T-helper 17 cell (primary cell): ENCODE measurements at places on chromosomes 5 and 9. TPM values are rescaled to one million over a fixed set of nuclear protein-coding genes. Genes with fewer than 3 reads are reported as not detected.

CTNND2 gene
- total RNA-seq, result 0.94 TPM

THBS4 gene
- 0.21 TPM for total RNA-seq

ECSCR gene
- not detected for total RNA-seq

PIP5KL1 gene
- total RNA-seq, result 2.1 TPM

SLC6A19 gene
- total RNA-seq, result not detected

GPR21 gene
- total RNA-seq, result 1.6 TPM

KCNIP1 gene
- not detected for total RNA-seq

PRRX2 gene
- total RNA-seq, result not detected

PCDHGB5 gene
- 0.35 TPM for total RNA-seq

DNAH5 gene
- not detected for total RNA-seq

DOCK8 gene
- total RNA-seq, result 187 TPM

KIF20A gene
- total RNA-seq, result not detected

IL17B gene
- total RNA-seq, result not detected

ZBTB5 gene
- total RNA-seq, result 13.9 TPM

GPR150 gene
- 1.8 TPM for total RNA-seq

FST gene
- total RNA-seq, result 0.73 TPM

FGF1 gene
- not detected for total RNA-seq

KIAA0825 gene
- 2.6 TPM for total RNA-seq

TMC1 gene
- total RNA-seq, result not detected

C9orf153 gene
- total RNA-seq, result 0.92 TPM

PITX1 gene
- total RNA-seq, result not detected

LCN9 gene
- total RNA-seq, result not detected

SFXN1 gene
- 59.4 TPM for total RNA-seq

DCANP1 gene
- not detected for total RNA-seq

NKD2 gene
- total RNA-seq, result not detected

NOXA1 gene
- total RNA-seq, result 3.0 TPM

MED22 gene
- total RNA-seq, result 23.6 TPM

DOCK2 gene
- total RNA-seq, result 249 TPM

CLIC3 gene
- total RNA-seq, result 1.9 TPM

PCDHA1 gene
- not detected for total RNA-seq

EQTN gene
- total RNA-seq, result not detected

KIAA1191 gene
- 76.7 TPM for total RNA-seq

SLC34A3 gene
- total RNA-seq, result not detected

IFNB1 gene
- total RNA-seq, result not detected

GRM6 gene
- not detected for total RNA-seq

PPP2R2B gene
- 6.9 TPM for total RNA-seq

CLPTM1L gene
- 70.5 TPM for total RNA-seq

C5orf58 gene
- not detected for total RNA-seq

C1QTNF3 gene
- total RNA-seq, result 8.5 TPM

GLT6D1 gene
- not detected for total RNA-seq

TLR4 gene
- total RNA-seq, result 0.39 TPM

GHR gene
- not detected for total RNA-seq
